ENCODE measurements at places on chromosomes 2 and 18.

- DNase-seq = no peak
These were observed 3.8 kb upstream of the SIGLEC15 start for GRCh38 chr18:45821711-45822110.

GRCh38 chr2:48219555-48220436 is 310.2 kb upstream of the STON1 start:
- no peak for DNase-seq

DNA sequence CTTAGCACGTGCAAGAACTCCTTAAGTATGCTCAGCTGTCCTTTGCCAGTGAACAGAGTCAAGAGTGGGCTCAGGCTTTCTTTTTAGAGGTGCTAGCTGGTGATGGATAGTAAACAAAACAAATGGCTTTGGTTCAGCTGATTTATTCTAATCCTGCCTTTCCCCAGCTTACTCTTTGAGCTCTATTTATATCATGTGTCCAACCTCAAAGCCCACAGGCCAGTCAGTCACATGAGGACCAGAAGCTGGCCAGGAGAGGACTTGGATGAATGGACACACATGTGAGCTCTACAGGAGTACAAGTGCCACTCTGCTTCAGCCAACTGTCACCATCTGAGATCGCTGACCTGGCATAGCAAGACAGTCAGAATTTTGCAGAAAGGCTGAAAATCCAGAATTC is 59.4 kb downstream of the STK39 start:
- no peak for DNase-seq

DNA sequence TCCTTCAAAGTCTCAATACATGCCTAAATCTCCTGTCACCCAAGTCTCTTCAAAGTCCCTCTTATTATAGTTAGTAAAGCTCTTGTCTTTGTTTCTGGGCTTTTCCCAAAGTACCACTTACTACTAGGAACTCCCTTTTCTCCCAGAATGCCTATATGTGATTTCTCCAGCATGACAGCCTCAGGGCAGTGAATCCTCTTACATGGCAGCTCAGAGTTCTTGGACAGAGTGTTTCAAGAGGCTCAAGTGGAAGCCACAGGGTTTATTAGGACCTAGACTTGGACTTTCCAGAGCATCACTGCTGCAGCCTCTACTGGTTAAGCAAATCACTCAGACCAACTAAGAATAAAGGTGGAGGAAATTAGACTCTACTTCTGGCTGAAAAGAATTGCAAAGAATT is 98.9 kb downstream of the CSRNP3 start:
- DNase-seq = no peak

- no peak for DNase-seq
These were observed 14.2 kb downstream of the NIFK start for GRCh38 chr2:121722479-121722878.

DNA sequence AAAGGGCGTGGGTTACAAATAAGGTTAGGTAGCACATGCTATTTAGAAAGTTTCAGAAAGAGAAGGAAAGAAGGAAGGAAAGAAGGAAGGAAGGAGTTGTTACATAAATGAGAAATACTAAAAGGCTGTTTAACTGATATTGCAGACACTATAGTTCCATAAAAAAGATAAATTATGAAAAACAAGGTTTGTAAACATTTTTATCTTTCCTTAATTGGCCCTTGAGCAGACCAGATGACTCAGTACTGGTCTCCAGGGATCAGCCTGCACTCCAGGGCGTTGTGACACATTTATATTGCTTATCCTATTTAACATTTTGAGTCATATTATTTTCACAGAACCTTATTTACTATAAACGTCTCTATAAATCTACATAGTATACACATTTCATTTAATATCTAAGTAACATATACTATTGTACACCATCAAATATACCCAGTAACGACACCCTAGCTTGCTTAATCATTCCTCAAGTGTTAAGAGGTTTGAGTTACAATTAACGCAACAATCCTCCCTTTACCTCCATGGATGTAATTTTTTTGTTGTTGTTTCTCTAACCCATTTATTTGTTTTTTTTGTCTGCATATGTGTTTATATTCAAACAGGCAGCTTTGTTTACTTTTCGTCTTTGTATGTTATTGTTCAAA is 2.8 kb upstream of the RAB31 start:
- DNase-seq = no peak

DNA sequence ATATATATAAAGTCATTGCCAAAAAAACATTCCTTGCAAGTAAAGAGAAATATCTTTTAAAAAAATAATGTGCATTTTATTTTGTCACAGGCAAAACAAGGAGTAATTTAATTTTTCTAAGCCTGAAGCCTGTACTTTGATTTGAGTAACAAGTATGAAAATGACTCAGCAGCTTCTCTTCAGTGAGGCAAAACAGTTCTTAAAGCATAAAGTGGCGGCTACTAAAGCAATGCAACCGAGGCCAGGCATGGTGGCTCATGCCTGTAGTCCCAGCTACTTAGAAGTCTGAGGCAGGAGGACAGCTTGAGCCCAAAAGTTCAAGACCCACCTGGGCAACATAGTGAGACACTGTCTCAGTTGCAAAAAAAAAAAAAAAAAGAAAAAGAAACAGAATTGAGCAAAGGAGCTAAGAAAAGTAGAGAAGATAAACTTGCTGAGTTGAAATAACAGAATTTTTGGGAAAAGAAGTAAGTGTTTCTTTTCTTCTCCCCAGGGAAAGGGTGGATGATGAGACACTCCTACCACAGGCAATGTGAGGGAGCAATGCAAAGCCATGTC is 29.6 kb downstream of the DOK1 start:
- DNase-seq = no peak

DNA sequence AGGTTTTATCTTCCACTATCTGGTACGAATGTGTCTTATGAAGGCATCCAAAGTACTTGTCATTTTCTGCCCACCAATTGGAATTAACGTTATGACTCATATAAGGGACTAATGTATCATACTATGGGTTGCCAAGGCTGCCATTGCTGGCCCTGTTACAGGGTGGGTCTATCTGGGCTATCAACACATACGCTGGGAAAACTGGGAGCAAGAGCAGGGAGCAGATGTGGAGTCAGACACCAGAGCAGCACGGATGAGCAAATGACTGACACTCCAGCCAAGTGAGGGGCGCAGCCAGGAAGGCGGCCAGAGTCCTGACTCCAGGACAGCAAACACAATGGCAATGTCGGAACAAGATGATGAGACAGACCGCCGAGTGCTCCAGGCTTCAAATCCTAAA is 145.9 kb downstream of the COPS8 start:
- no peak for DNase-seq

- no peak for DNase-seq
These were observed 31.0 kb downstream of the INSIG2 start for GRCh38 chr2:118119158-118119727.

GRCh38 chr18:34740724-34741123 is 30.6 kb downstream of the DTNA start:
- no peak for DNase-seq

- DNase-seq = no peak
These were observed 25.0 kb upstream of the MAP3K20 start for GRCh38 chr2:173050684-173051083.

DNA sequence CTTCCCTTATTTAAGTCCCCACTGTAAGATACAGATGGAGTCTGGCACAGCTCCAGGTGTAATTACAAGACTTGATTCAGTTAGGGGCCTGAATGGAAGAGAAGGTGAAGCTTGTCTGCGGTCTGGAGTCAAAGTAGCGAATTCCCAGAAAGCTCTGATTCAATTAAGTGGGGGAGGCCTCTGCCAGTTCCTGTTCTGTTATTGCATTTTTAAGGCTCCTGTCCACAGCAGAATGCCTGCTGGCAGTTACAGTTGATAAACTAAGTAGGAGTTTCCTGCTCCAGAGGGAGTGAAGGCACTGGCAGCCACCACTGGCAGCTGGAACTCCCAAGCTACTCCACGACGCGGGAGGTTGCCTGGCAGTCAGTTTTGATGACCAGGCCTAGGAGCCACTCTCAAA is 181.1 kb downstream of the SOCS6 start:
- DNase-seq = no peak

- DNase-seq = no peak
These were observed 4.2 kb upstream of the IL1R1 start for GRCh38 chr2:102138331-102138730.

DNA sequence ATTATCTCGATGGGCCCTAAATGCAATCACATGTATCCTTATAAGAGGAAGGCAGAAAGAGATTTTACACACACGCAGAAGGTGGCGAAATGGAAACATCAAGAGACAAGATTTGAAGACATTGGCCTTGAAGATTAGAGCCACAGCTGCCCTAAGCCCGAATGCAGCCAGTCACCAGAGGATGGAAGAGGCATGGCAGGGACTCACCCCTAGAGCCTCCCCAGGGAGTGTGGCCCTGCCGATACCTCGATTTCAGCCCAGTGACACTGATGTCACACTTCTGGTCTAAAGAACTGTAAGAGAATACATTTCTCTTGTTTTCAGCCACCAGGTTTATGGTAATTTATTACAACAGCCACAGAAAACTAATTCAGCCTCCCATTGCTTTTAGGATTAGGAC is 17.4 kb downstream of the TTC39C start:
- no peak for DNase-seq

GRCh38 chr2:29587402-29588190 is 333.8 kb downstream of the ALK start:
- DNase-seq = no peak

DNA sequence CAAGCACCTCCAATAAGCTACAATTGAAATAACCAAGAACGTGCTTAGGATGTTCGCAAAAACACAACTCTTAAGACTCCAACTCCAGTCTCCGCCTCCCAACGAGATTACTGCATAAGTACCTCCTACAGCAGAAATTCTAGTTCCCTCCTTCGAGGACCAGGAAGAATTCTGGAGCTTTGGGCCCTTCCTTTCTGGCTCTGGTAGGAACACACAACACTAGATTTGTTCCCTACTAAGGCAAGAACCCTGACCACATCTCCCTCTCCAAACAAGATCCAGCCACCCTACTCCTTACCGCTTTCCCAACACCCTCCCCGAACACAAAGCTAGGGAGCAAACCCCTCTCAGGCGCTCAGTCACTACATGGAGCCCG is 721 bp downstream of the ADAM17 start:
- DNase-seq = peak; percentile 13

DNA sequence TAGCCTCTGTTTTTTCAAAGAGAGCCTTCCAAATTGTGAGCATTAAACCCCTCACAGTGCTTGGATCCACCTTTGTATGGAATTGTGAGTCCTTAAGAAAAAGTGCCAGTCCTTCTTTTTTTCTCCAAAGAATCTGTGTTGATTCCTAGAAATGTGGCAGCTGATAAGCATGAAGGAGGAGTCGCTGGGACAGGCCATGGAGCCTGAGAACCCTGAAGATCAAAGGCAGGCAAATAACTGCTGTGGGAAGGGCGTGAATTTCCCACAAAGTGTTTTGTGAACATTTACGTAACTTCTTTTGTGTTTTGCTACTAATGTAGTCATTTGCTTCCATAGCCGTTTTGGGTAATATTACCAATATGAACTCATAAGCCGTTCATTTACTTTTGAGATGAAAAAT is 27.7 kb upstream of the CHMP1B start:
- DNase-seq = no peak

Measured in stimulated activated CD8-positive, alpha-beta memory T cell treated with anti-CD3 and anti-CD28 coated beads, Interleukin-7, amount 100 ng/mL, for 4 hours (primary cell).